ENCODE measurements at places on chromosomes 1 and 21. TPM values are rescaled to one million over a fixed set of nuclear protein-coding genes. Genes with fewer than 3 reads are reported as not detected.

Gene NHLH1
- total RNA-seq: 0.26 TPM

Gene HHIPL2
- 18.7 TPM for total RNA-seq

Gene RIPK4
- total RNA-seq: 30.1 TPM

GRCh38 chr1:53621144-53621543 lies 117.8 kb downstream of the GLIS1 start:
- H3K27me3 ChIP-seq: no peaks in the 10 kb centered on the region
- no peaks in the 10 kb centered on the region for H3K4me1 ChIP-seq
- DNase-seq: no peak
- H3K36me3 ChIP-seq: no peaks in the 10 kb centered on the region
- H3K4me3 ChIP-seq: no peak overlapping the region
- no peak overlapping the region for H3K27ac ChIP-seq

DNA sequence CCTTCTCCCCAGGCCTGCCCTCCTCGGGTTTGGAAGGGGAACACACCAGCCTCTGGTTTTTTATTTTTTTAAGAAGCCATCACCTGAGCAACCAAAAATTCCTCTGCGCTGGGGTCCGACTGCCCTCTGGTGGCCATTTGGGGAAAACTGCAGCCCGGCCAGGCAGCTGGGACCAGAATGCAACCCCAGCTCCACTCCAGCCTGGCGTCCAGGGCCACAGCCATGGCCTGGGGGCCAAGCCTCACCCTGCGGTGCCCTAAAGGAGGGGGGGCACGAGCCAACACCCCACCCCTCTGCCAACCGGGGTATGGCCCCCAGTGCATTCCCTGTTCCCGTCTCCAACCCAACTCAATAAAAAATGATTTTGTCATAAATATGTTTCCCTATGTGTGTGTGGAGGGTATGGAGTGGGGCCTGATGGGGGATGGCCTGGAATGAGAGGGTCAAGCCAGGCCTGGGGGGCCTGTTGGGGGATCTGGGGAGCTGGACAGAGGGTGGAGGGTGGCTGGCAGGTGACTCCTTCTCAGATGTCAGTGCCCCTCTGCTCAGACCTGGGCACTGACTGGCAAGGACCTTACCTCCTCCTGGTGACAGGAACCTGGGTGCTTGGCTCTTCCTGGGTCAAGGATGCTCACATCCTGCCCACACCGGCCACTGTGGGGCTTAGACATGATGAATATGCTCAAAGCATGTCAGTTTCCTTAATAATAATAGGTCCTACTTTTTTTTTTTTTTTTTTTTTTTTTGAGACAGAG lies 3.2 kb downstream of the GPR3 start:
- H3K4me3 ChIP-seq: no peak overlapping the region
- DNase-seq: peak; percentile 83
- no peak overlapping the region for H3K27ac ChIP-seq
- H3K27me3 ChIP-seq: no peaks in the 10 kb centered on the region

- H3K27ac ChIP-seq: no peak overlapping the region
- H3K4me1 ChIP-seq: no peaks in the 10 kb centered on the region
- DNase-seq: peak; percentile 1
These were observed 334.4 kb downstream of the DSCAM start for GRCh38 chr21:40512590-40512989.

GRCh38 chr21:35207322-35207721 lies 158.2 kb upstream of the RUNX1 start:
- H3K4me3 ChIP-seq: no peak overlapping the region
- peaks cover 4% of the 10 kb centered on the region for H3K4me1 ChIP-seq
- H3K27ac ChIP-seq: no peak overlapping the region
- no peaks in the 10 kb centered on the region for H3K36me3 ChIP-seq
- no peak for DNase-seq

DNA sequence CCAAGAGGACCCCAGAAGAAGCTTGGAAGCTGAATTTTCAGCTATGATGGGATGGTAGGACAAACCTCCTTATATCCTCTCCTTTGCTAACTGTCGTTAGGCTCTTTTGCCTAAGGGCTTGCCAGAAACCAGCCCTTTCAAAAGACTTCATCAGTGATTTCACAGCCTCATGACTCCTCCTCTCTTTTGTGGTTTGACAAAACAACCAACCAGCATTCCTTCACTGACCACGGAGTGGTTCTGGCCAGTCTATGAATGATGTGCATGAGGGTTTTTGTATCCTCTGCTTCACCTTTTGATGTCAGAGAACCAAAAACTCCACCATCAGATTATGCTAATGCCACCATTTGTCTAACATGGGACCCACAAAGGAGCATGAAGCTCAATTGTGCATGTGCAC lies 116.9 kb upstream of the COA6 start:
- H3K27me3 ChIP-seq: no peaks in the 10 kb centered on the region
- H3K4me1 ChIP-seq: peaks cover 10% of the 10 kb centered on the region
- no peaks in the 10 kb centered on the region for H3K36me3 ChIP-seq
- no peak overlapping the region for H3K27ac ChIP-seq
- H3K4me3 ChIP-seq: no peak overlapping the region
